ENCODE measurements at places on chromosomes 12 and 14. TPM values are rescaled to one million over a fixed set of nuclear protein-coding genes. Genes with fewer than 3 reads are reported as not detected.

GRCh38 chr14:54642801-54643695 is 76.1 kb downstream of the SAMD4A start:
- no peak overlapping the region for H3K27ac ChIP-seq
- H3K27me3 ChIP-seq: no peaks in the 10 kb centered on the region
- no peak overlapping the region for H3K4me3 ChIP-seq
- peak; percentile 39 for DNase-seq
- peaks cover 29% of the 10 kb centered on the region for H3K4me1 ChIP-seq

P2RX7 gene
- total RNA-seq: 0.54 TPM

OTX2 gene
- total RNA-seq: not detected

DNA sequence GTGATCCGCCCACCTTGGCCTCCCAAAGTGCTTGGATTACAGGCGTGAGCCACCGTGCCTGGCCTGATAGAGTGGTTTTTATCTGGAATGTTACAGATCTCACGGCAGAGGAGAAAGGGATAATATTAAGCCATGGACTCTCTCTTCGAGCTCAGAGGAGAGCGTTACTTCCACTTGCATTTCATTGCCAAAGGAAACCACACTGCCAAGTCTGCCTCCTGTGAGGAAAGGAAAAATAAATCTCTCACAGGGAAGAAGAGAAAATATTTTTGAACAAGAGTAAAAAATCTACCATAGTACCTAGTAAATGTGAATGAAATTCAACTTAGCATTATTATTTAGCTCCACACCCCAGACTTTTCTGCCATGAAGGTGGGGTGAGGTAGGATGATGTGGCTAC is 319.2 kb upstream of the PRICKLE1 start:
- no peaks in the 10 kb centered on the region for H3K4me1 ChIP-seq
- H3K27ac ChIP-seq: no peak overlapping the region

GRCh38 chr12:75315518-75315917 is 14.6 kb downstream of the CAPS2 start:
- peaks cover 19% of the 10 kb centered on the region for H3K4me1 ChIP-seq
- 0 out of 2 replicates have a peak overlapping the region, but pooled peaks have one; percentile 18 for H3K4me3 ChIP-seq
- H3K27me3 ChIP-seq: no peaks in the 10 kb centered on the region

GRCh38 chr14:92610849-92611271 is 97.3 kb downstream of the RIN3 start:
- no peaks in the 10 kb centered on the region for H3K27me3 ChIP-seq
- H3K4me3 ChIP-seq: no peak overlapping the region
- DNase-seq: no peak
- H3K36me3 ChIP-seq: no peaks in the 10 kb centered on the region
- H3K27ac ChIP-seq: no peak overlapping the region
- H3K4me1 ChIP-seq: peaks cover 4% of the 10 kb centered on the region

POLE2 gene
- total RNA-seq: 5.5 TPM

GRCh38 chr14:77108753-77109152 is 10.7 kb downstream of the CIPC start:
- DNase-seq: no peak
- no peaks in the 10 kb centered on the region for H3K27me3 ChIP-seq
- H3K27ac ChIP-seq: no peak overlapping the region

DNA sequence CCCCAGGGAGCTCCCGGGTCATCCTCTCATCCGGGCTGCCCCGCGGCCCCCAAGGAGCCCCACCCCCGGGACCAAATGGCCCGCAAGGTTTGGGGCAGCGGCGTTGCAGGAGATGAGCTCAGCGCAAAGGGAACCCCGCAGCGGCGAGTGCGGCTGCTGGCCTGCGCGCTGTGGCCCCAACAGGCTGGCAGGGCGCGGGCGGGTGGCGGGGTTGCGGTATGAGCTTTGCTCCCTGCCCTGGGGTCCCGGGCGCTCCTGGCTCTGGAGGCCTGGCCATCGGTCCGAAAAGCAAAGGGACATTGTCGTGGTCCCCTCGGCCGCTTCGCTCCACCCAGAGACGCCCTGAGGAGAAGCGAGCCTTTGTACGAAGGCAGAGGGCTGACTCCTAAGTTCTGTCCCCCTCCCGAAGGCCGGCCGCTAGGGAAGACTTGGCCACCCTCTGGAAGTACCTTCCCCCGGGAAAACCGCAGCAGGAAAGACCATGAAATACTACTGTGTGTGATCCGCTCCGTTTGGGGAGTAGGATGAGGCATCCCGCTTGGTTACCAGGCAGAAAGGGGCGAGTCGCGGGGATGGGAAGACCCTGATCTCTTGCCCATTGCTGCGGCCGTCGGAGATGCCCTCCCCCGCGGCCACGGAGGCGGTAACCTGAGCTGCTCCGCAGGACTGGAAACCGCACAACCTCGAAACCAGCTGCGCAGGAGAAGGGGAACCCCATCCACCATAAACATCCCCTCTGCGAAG is 620 bp upstream of the NID2 start:
- H3K27me3 ChIP-seq: no peaks in the 10 kb centered on the region
- H3K27ac ChIP-seq: peak overlapping the region; percentile 73
- H3K36me3 ChIP-seq: no peaks in the 10 kb centered on the region
- H3K4me3 ChIP-seq: peak overlapping the region; percentile 91

GRCh38 chr12:51381226-51382079 is 9.8 kb downstream of the GALNT6 start:
- no peaks in the 10 kb centered on the region for H3K27me3 ChIP-seq
- peak; percentile 60 for DNase-seq
- H3K27ac ChIP-seq: no peak overlapping the region
- no peaks in the 10 kb centered on the region for H3K36me3 ChIP-seq
- H3K4me3 ChIP-seq: no peak overlapping the region
- H3K4me1 ChIP-seq: no peaks in the 10 kb centered on the region

DNA sequence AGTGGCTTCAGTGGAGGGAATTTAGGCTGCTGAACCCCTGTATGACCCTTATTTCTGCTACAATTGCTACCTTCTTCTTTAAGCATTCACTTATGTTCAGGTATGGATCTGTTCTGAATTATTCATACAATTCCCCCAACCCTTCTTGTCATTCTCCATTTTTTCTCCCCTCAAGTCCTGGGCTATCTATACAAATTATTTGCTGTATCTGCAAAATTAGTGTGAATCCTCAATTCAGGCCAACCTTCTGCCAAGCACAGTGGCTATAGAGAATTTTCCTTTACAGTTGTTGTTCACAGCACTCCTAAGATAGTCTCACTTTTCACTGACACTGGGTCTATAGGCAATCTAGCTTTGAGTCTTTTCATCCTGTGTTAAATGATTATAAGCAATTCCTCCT is 119.2 kb upstream of the CNTN1 start:
- H3K27me3 ChIP-seq: no peaks in the 10 kb centered on the region
- H3K27ac ChIP-seq: no peak overlapping the region
- no peaks in the 10 kb centered on the region for H3K36me3 ChIP-seq
- H3K4me1 ChIP-seq: 0 out of 2 replicates have a peak, but pooled peaks cover 10% of the 10 kb centered on the region
- no peak overlapping the region for H3K4me3 ChIP-seq

Measured in GM23248 (cell line).